ENCODE measurements at places on chromosomes 6 and 20. TPM values are rescaled to one million over a fixed set of nuclear protein-coding genes. Genes with fewer than 3 reads are reported as not detected.

Gene HLA-DQB2
- total RNA-seq = not detected

DNA sequence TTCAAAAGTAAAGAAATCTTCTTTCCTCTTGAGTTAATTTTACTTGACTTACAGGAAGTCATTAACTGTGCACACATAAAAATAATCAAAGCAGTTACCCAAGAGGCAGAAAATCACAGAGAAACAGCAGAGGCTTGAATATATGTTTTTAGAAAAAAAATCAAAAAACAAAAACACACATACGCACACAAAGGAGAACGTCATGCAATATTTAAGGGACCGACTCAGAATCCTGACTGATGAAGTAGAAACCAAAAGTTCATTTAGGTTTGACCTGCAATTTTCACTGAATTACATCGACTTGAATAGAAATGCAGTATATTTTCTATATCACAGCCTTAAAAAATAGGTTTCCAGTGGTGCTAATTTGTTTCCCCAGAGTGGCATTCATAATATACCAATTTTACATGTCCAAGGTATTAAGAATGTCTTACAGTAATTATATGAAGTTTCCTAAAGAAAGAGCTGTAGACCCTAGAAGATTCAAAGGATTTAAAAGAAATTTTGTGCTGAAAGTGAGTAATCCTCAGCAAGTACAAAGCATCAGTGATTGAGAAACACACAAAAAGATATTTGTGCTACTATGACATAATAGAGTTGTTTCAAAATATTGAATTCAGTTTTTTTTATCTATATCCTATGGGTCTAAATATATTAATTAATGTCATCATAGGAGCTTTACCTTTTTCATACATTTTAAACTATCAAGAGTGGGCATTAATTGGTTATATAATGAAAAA, 358.5 kb upstream of the RUNX2 start:
- H3K4me3 ChIP-seq = no peak overlapping the region
- H3K27ac ChIP-seq = no peak overlapping the region
- no peak for DNase-seq
- peaks cover 22% of the 10 kb centered on the region for H3K4me1 ChIP-seq

Gene NKX2-4
- not detected for total RNA-seq

- no peaks in the 10 kb centered on the region for H3K4me1 ChIP-seq
- no peak overlapping the region for H3K4me3 ChIP-seq
- H3K36me3 ChIP-seq = no peaks in the 10 kb centered on the region
- peaks cover 53% of the 10 kb centered on the region for H3K27me3 ChIP-seq
- DNase-seq = no peak
- H3K27ac ChIP-seq = no peak overlapping the region
Measured at GRCh38 chr20:59491884-59492283, 112.5 kb upstream of the PHACTR3 start.

DNA sequence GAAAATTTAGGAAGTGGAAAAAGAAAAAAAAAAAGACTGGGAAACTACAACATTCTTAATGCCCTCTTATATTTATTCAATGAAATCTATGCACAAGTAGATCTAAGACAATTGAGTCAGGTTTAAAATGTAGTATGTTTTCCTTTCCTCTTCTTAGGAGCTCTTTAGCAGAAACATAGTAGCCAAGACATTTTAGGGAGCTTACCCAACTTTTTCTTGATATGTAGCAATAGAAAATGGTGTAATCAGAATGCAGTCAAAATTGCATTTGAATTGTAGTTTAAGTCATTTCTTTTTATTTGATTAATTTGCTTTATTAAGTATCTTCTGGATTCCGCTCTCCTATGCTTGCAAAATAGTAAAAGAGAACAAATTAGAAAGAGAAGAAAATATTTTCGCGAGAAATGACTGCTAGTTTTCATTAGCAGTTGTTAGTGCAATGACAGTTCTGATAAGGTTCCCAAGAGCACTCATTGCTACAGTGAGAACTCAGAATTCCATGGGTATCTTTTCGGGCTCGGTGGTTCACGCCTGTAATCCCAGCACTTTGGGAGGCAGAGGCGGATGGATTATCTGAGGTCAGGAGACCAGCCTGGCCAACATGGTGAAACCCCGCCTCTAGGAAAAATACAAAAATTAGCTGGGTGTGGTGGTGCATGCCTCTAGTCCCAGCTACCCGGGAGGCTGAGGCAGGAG, 52.2 kb downstream of the JARID2 start:
- DNase-seq = no peak
- no peak overlapping the region for H3K4me3 ChIP-seq
- H3K36me3 ChIP-seq = no peaks in the 10 kb centered on the region
- H3K27me3 ChIP-seq = no peaks in the 10 kb centered on the region
- H3K4me1 ChIP-seq = peaks cover 37% of the 10 kb centered on the region

GRCh38 chr6:71029555-71029954, 72.7 kb upstream of the B3GAT2 start:
- H3K36me3 ChIP-seq = no peaks in the 10 kb centered on the region
- H3K27me3 ChIP-seq = no peaks in the 10 kb centered on the region
- DNase-seq = no peak
- H3K27ac ChIP-seq = no peak overlapping the region
- no peaks in the 10 kb centered on the region for H3K4me1 ChIP-seq

DNA sequence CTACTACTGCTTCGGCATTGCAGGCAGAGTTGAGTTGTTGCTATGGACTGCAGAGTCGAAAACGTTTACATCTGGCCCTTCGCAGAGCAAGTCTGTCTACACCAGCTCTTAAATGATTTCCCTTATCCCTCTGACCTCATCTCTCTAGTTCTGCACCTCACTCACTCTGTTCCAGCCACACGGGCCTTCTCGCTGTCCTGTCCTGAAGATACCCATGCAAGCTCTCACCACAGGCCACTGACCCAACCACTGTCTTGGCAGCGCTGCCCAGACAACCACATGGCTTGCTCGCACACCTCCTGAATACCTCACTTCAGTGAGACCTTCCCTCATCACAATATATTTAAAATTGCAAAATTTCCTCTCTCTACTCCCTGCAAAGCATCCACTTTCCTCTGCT, 31.4 kb downstream of the B4GALT5 start:
- no peak overlapping the region for H3K27ac ChIP-seq
- no peak overlapping the region for H3K4me3 ChIP-seq
- no peak for DNase-seq
- H3K4me1 ChIP-seq = peaks cover 52% of the 10 kb centered on the region

DNA sequence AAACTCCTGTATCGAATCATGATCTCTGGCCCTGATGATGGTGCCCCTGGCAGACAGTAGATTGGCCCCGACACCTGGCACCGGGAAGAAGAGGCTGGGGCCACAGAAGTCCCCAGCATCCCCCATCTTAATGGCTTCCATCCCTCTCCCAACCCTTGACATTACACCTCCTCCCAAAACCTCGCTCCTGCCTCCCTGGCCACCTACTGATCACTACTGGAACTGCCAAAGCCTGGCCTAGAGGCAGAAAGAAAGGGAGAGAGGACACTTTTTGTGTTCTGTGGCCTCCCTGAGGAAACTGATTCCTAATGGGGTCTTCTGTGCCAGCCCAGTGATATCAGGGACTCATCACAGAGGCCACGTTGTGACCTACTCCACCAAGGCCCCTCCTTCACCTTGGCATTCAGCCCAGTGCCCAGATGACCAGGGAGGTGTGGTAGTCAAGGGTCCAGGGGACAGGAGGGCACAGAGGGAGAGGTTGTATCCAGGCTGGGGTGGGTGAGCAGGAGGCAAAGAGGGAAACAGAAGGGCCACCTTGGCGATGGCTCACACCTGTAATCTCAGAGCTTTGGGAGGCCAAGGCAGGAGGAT, 6.1 kb downstream of the C20orf173 start:
- H3K27me3 ChIP-seq = no peaks in the 10 kb centered on the region
- H3K4me3 ChIP-seq = no peak overlapping the region
- no peak overlapping the region for H3K27ac ChIP-seq

Gene RBM24
- 0.45 TPM for total RNA-seq

DNA sequence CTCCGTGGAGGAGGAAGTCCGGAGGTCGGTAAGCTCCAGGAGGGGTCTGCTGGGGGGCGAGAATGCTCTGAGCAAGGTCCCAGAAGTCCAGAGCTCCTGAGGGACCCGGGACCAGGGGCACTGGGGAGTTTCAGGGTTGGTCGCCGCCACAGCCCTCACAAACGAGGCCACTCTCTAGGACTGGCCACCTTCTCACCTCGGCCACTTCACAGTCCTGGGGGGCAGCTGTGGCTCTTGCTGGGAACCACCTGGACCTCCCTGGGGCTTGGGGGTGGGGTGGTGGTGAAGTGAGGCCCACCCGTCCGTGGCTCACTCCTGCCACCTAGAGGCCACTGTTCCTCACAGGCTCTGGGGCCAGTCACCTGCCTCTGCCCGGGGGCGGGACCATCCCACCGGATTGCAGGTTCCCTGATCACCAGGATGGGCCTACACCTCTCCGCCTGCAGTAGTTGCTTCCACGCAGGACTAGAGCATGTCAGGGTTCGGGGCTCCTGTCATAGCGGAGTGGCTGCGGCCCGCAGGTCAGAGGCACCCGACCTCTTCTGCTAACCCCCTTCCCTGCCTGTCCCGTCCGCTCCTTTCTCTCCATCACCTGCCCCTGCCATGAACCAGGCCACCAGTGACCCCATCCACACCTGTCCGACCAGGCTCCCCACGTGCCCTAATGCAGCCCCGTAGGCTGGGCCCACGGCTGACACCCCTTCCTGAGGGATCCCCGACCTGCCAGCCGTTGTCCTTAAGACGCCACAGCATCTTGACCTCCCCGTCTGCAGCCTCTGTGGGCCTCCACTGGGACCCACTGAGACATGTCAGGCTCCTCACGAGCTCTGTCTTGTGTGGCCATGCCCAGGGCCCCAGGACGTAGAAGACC, 5.1 kb upstream of the TCEA2 start:
- no peak overlapping the region for H3K4me3 ChIP-seq
- no peaks in the 10 kb centered on the region for H3K36me3 ChIP-seq
- no peak overlapping the region for H3K27ac ChIP-seq
- H3K4me1 ChIP-seq = peaks cover 30% of the 10 kb centered on the region
- peak; percentile 67 for DNase-seq
- H3K27me3 ChIP-seq = peaks cover 7% of the 10 kb centered on the region

GRCh38 chr20:25303292-25304024, 55.6 kb downstream of the PYGB start:
- no peak overlapping the region for H3K4me3 ChIP-seq
- H3K36me3 ChIP-seq = peaks cover 1% of the 10 kb centered on the region
- H3K27ac ChIP-seq = no peak overlapping the region
- no peaks in the 10 kb centered on the region for H3K27me3 ChIP-seq

DNA sequence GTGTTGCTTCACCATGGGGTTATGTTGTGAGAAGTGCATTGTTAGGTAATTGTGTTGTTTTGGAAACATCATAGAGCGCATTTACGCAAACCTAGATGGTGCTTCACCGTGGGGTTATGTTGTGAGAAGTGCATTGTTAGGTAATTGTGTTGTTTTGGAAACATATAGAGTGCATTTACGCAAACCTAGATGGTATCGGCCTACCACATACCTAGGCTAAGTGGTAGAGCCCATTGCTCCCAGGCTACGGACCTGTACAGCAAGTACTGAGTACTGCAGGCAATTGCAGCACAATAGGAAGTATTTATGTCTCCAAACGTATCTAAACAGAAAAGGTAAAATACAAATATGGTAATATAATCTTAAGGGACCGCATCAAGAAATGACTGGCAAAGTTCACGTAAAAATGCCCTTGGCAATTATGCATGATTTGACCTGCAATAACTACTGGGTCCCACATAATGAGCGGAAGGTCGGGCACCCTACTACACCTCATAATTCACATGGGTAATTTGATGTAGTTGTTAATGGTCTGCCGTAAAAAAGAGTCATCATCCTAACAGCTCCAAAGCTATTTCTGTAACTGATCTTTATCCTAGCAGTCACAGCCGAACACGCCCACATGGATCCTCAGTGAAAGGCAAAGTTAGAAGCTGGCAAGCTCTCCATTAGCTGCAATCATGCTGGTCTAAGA, 76.0 kb downstream of the RSPH3 start:
- H3K4me1 ChIP-seq = peaks cover 11% of the 10 kb centered on the region
- DNase-seq = no peak
- no peaks in the 10 kb centered on the region for H3K36me3 ChIP-seq
- H3K27ac ChIP-seq = peak overlapping the region; percentile 25

DNA sequence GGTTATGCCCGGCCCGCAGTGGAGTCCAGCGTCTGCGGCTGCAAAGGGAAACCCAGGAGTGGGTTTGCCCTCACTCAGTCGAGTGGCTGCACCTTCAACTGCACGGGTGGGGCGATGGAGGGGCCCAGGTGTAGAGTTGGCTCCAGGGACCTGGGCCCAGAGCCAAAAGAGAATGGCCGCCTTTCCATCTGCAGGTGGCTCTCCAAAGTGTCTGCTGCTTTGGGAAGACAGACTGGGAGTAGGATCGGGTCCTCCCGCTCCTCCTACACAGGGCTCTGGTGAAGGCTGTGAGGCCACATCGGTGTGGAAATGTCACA, 80.1 kb downstream of the PTPN1 start:
- no peak for DNase-seq
- no peaks in the 10 kb centered on the region for H3K27me3 ChIP-seq
- no peak overlapping the region for H3K4me3 ChIP-seq
- peaks cover 2% of the 10 kb centered on the region for H3K4me1 ChIP-seq

Gene BICRAL
- total RNA-seq = 12.7 TPM

GRCh38 chr6:165729307-165729936, 66.4 kb upstream of the PDE10A start:
- DNase-seq = no peak
- H3K27me3 ChIP-seq = peaks cover 23% of the 10 kb centered on the region

Gene EEF1A2
- total RNA-seq = 15.6 TPM

GRCh38 chr20:47113362-47114109, 218.9 kb downstream of the EYA2 start:
- H3K4me1 ChIP-seq = peaks cover 20% of the 10 kb centered on the region
- no peak overlapping the region for H3K4me3 ChIP-seq
- no peak for DNase-seq
- no peak overlapping the region for H3K27ac ChIP-seq
- H3K36me3 ChIP-seq = peaks cover 6% of the 10 kb centered on the region
- H3K27me3 ChIP-seq = no peaks in the 10 kb centered on the region

Gene FKBP1C
- 0.97 TPM for total RNA-seq

Gene PREP
- 47.8 TPM for total RNA-seq

- peaks cover 67% of the 10 kb centered on the region for H3K27me3 ChIP-seq
- no peak overlapping the region for H3K27ac ChIP-seq
- H3K36me3 ChIP-seq = peaks cover 2% of the 10 kb centered on the region
- H3K4me3 ChIP-seq = no peak overlapping the region
Measured at GRCh38 chr6:1315201-1315559, 3.3 kb downstream of the FOXQ1 start.

Gene CCN6
- not detected for total RNA-seq

GRCh38 chr6:100468016-100468622, 3.4 kb upstream of the SIM1 start:
- peaks cover 3% of the 10 kb centered on the region for H3K4me1 ChIP-seq
- no peak for DNase-seq
- H3K4me3 ChIP-seq = no peak overlapping the region
- peaks cover 99% of the 10 kb centered on the region for H3K27me3 ChIP-seq
- H3K27ac ChIP-seq = no peak overlapping the region
- H3K36me3 ChIP-seq = no peaks in the 10 kb centered on the region

Gene PHACTR1
- total RNA-seq = 2.0 TPM

Gene PRPH2
- total RNA-seq = 0.11 TPM

DNA sequence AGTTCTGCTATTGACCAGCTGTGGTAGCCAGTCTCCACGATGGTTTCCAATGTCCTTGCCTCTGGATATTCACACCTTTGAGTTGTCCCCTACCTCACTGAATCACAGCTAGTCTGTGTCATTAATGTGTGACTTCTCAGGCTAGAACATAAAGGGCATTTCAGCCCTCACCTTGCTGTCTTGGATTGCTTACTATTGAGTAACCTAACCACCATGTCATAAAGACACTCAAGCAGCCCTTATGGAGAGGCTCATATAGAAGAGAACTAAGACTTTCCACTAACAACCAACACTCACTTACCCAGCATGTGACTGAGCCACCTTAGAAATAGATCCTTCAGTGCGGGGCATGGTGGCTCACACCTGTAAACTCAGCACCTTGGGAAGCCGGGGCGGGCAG, 19.1 kb upstream of the ABCC10 start:
- DNase-seq = no peak
- H3K4me3 ChIP-seq = no peak overlapping the region
- H3K27ac ChIP-seq = no peak overlapping the region
- no peaks in the 10 kb centered on the region for H3K4me1 ChIP-seq

Gene PGBD1
- 8.9 TPM for total RNA-seq

All from mesothelial cell of epicardium (in vitro differentiated cells).